Neural progenitor cell (in vitro differentiated cells): ENCODE measurements at places on chromosomes 4 and X. TPM values are rescaled to one million over a fixed set of nuclear protein-coding genes. Genes with fewer than 3 reads are reported as not detected.

TEX13B gene
- not detected in 2 replicates for total RNA-seq

DNA sequence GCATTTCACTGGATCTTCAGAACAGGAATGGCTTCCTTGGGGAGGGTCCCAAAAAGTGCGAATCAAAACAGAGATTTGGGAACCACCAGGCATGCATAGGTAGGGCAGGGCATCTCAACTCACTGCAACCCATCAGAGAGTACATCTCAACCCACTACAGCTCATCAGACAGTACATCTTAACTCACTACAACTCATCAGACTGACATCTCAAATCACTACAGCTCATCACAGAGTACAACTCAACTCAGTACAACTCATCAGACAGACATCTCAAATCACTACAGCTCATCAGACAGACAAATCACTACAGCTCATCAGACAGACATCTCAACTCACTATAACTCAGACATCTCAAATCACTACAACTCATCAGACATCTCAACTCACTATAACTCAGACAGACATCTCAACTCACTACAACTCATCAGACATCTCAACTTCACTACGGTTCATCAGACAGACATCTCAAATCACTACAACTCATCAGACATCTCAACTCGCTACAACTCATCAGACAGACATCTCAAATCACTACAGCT is 47.5 kb upstream of the CLDN34 start:
- DNase-seq = no peak
- H3K27me3 ChIP-seq = no peaks in the 10 kb centered on the region
- H3K27ac ChIP-seq = no peak overlapping the region

DNA sequence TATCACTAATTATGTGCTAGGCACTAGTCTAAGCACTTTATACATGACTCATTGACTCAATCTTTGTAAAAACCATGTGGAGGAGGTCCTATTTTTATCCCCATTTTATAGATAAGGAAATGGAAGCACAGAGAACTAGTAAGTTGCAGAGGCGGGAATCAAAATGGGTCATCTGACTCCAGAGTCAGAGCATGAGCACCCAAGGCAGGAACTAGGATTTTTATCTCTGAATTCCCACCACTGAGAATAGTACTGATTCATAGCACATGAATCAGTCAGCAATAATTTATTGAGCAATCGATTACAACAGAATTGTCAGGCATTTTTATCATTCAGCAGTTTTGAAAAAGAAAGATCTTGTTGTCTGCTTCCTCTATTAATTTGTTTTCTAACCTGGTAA is 19.3 kb downstream of the SCARB2 start:
- no peak overlapping the region for H3K27ac ChIP-seq
- H3K4me3 ChIP-seq = no peak overlapping the region
- peaks cover 9% of the 10 kb centered on the region for H3K4me1 ChIP-seq

- no peaks in the 10 kb centered on the region for H3K27me3 ChIP-seq
- no peak for DNase-seq
- no peaks in the 10 kb centered on the region for H3K4me1 ChIP-seq
Measured at GRCh38 chr4:52421811-52422213, 237.3 kb downstream of the USP46 start.

DMP1 gene
- not detected in 2 replicates for total RNA-seq

- no peaks in the 10 kb centered on the region for H3K4me1 ChIP-seq
- no peak overlapping the region for H3K4me3 ChIP-seq
- H3K27ac ChIP-seq = no peak overlapping the region
- peaks cover 28% of the 10 kb centered on the region for H3K27me3 ChIP-seq
- DNase-seq = no peak
- H3K36me3 ChIP-seq = no peaks in the 10 kb centered on the region
Measured at GRCh38 chrX:49175435-49176274, 4.0 kb downstream of the PLP2 start.

GRCh38 chr4:71184195-71184781 is 154.5 kb upstream of the SLC4A4 start:
- H3K4me3 ChIP-seq = no peak overlapping the region
- H3K27ac ChIP-seq = no peak overlapping the region
- no peaks in the 10 kb centered on the region for H3K36me3 ChIP-seq
- H3K27me3 ChIP-seq = peaks cover 52% of the 10 kb centered on the region
- DNase-seq = peak; percentile 70
- no peaks in the 10 kb centered on the region for H3K4me1 ChIP-seq

VCX2 gene
- not detected in 2 replicates for total RNA-seq

SLC49A3 gene
- 1.9 and 3.4 TPM in 2 replicates for total RNA-seq

DNA sequence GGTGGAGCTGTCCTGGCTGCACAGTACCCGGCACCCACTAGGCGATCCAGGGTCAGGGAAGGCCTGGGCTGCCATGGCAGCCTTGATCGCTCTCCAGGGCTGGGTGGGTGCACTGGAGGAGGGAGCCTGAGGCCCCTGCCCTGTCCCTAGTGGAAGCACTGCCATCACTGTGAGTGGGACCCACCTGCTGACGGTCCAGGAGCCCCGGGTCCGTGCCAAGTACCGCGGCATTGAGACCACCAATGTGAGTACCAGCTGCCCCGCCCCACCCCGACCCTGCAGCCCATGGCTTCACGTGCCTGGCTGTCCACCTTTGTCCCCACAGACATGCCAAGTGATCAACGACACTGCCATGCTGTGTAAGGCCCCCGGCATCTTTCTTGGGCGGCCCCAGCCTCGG is 8.8 kb downstream of the PLXNA3 start:
- H3K4me1 ChIP-seq = no peaks in the 10 kb centered on the region
- H3K36me3 ChIP-seq = no peaks in the 10 kb centered on the region
- no peak for DNase-seq
- H3K27me3 ChIP-seq = no peaks in the 10 kb centered on the region
- no peak overlapping the region for H3K4me3 ChIP-seq

DNA sequence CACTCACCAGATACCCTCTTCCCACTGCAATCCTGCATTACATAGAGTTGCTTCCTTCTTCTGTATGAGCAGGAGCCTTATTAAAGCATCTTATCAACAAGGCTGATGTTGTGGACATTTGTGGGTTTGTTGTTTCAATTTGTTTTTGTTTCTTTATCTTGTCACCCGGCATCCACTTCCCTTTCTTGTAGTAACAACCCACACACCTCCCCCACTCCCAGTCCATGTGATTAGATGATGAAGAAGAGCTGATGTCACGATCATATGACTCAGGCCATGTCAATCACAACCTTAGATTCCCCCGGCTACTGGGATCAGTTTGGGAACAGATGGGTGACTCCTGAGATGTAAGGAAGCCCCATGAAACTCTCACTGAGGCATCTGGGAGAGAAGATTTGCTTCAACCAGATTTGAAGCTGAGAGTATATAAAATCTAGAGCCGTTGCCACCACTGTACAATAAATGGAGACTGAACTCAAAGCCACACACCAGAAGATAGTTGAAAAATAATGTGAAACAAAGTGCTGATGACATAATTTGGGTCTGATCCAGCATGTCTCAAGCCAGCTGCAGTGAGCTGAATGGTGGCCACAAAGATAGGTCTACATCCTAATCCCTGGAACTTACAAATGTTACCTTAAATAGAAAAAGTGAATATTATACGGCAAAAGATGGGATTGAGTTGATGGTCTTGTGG is 34.1 kb upstream of the SRD5A3 start:
- no peak for DNase-seq
- no peaks in the 10 kb centered on the region for H3K27me3 ChIP-seq
- H3K27ac ChIP-seq = no peak overlapping the region
- no peak overlapping the region for H3K4me3 ChIP-seq
- H3K36me3 ChIP-seq = no peaks in the 10 kb centered on the region
